ENCODE measurements at places on chromosomes 16 and 17.

DNA sequence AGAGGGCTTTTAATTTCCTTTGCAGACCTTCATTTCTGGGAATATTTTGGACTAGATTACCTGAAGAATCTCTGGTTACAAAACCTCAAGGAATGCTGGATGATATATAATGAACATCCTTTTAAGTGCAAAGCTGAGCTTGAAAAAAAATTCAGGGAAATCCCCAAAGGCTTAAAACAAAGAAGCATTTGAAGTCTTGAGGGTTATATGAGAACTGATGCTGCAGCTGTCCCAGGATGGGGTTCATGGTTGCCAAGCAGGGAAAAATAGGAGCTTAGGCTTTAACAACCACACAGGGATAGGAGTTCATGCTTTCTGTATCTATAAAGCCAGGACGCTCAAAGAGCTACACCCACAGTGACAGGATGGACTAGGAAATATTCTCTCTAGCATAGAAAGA lies 150.4 kb upstream of the IRX5 start:
- DNase-seq = no peak
- no peak overlapping the region for H3K27ac ChIP-seq
- no peak overlapping the region for H3K4me3 ChIP-seq
- no peaks in the 10 kb centered on the region for H3K4me1 ChIP-seq

GRCh38 chr16:75558846-75559401 lies 2.9 kb upstream of the TMEM231 start:
- no peaks in the 10 kb centered on the region for H3K36me3 ChIP-seq
- no peak overlapping the region for H3K27ac ChIP-seq
- no peak for DNase-seq
- peaks cover 10% of the 10 kb centered on the region for H3K4me1 ChIP-seq
- H3K27me3 ChIP-seq = no peaks in the 10 kb centered on the region
- H3K4me3 ChIP-seq = no peak overlapping the region

GRCh38 chr17:29357821-29358232 lies 32.3 kb upstream of the TAOK1 start:
- no peaks in the 10 kb centered on the region for H3K27me3 ChIP-seq
- no peak for DNase-seq
- no peaks in the 10 kb centered on the region for H3K4me1 ChIP-seq
- H3K36me3 ChIP-seq = no peaks in the 10 kb centered on the region
- H3K27ac ChIP-seq = peak overlapping the region; percentile 26
- no peak overlapping the region for H3K4me3 ChIP-seq

GRCh38 chr17:76121932-76122430 lies 18.4 kb upstream of the EXOC7 start:
- no peaks in the 10 kb centered on the region for H3K4me1 ChIP-seq
- peak overlapping the region; percentile 55 for H3K4me3 ChIP-seq
- H3K27ac ChIP-seq = peak overlapping the region; percentile 22
- no peaks in the 10 kb centered on the region for H3K36me3 ChIP-seq

DNA sequence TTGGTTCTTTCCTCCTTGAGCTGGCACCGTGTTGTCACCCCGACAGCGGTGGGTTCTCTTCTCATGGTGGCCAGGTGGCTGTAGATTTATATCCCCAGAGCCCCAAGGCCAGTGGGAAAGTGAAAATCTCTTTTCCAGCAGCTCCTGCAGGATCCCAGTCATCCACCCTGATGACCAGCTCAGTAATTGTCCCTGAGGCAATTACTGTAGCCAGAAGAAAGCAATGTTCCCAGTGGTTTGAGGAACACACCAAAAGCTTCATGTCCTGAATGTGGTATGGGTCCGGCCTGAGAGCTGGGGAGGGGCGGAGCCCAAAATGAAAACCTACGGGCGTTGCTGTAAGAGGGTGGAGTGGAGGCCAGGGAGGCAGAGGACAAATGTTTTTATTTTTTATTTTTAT lies 69.0 kb downstream of the WSB1 start:
- no peak overlapping the region for H3K27ac ChIP-seq
- no peaks in the 10 kb centered on the region for H3K36me3 ChIP-seq
- DNase-seq = no peak
- no peaks in the 10 kb centered on the region for H3K4me1 ChIP-seq
- H3K4me3 ChIP-seq = no peak overlapping the region

DNA sequence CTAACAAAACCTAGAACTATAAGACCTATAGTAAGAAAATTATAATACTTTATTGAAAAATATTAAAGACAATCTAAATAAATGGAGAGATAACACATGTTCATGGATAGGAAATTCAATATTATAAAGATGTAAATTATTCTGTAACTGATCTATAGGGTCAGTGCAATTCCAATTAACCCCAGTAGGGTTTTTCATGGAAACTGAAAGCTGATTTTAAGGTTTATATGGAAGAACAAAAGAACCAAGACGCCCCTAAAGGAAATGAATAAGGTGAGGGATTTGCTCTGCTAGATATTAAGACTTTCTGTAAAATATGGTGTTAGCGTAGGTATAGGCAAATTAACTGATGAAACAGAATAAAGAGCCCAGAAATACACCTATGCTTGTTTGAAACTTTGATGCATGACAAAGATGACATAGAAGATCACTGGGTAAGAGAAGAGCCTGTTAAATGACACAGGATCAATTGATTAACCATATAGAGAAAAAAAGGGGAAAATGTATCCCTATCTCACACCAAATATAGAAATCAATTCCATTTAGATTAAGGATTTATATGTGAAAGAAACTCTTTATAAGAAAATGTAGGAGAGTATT lies 3.0 kb downstream of the ICAM2 start:
- H3K27me3 ChIP-seq = no peaks in the 10 kb centered on the region
- no peaks in the 10 kb centered on the region for H3K36me3 ChIP-seq
- DNase-seq = no peak
- H3K27ac ChIP-seq = peak overlapping the region; percentile 90
- peaks cover 39% of the 10 kb centered on the region for H3K4me1 ChIP-seq
- H3K4me3 ChIP-seq = peak overlapping the region; percentile 10

- no peaks in the 10 kb centered on the region for H3K36me3 ChIP-seq
- DNase-seq = no peak
- no peak overlapping the region for H3K27ac ChIP-seq
- H3K27me3 ChIP-seq = no peaks in the 10 kb centered on the region
These were observed 242.1 kb downstream of the MSI2 start for GRCh38 chr17:57498443-57498842.

DNA sequence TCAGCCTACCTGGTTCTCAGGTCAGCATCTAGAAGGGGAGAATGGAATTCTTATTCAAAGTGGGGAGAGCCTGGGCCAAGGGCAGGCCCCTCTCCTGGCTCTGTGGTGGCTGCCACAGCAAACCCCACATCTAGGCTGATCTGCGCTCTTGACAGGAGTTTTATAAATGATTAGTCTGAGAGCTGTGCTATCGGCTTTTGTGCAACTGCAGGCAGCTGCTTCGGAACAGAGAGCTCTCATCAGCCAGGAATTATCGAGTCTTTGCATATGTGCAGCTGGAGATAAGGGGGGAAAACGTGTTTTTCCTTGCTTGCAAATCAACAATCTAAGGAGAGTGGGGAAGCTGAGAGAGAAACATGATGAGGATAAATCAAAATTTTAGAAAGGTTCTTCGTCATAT lies 91.7 kb downstream of the HS3ST3A1 start:
- no peak overlapping the region for H3K27ac ChIP-seq
- DNase-seq = no peak
- no peaks in the 10 kb centered on the region for H3K36me3 ChIP-seq
- peaks cover 3% of the 10 kb centered on the region for H3K27me3 ChIP-seq
- no peak overlapping the region for H3K4me3 ChIP-seq

GRCh38 chr17:78057113-78057740 lies 71.3 kb downstream of the TMC6 start:
- peaks cover 44% of the 10 kb centered on the region for H3K4me1 ChIP-seq
- peaks cover 34% of the 10 kb centered on the region for H3K36me3 ChIP-seq
- peak overlapping the region; percentile 71 for H3K27ac ChIP-seq
- H3K27me3 ChIP-seq = no peaks in the 10 kb centered on the region
- no peak for DNase-seq

- H3K27ac ChIP-seq = peak overlapping the region; percentile 59
- H3K27me3 ChIP-seq = no peaks in the 10 kb centered on the region
- no peak overlapping the region for H3K4me3 ChIP-seq
- H3K4me1 ChIP-seq = peaks cover 13% of the 10 kb centered on the region
- no peak for DNase-seq
- peaks cover 14% of the 10 kb centered on the region for H3K36me3 ChIP-seq
These were observed 44.9 kb downstream of the ABCA8 start for GRCh38 chr17:68910251-68910705.

Data from heart right ventricle (tissue), 16 donors.